Heart right ventricle (tissue), 16 donors: ENCODE measurements at places on chromosomes 2 and 18.
A peak's percentile ranks its signal among the peaks of the same experiment; 100 is the strongest.

DNA sequence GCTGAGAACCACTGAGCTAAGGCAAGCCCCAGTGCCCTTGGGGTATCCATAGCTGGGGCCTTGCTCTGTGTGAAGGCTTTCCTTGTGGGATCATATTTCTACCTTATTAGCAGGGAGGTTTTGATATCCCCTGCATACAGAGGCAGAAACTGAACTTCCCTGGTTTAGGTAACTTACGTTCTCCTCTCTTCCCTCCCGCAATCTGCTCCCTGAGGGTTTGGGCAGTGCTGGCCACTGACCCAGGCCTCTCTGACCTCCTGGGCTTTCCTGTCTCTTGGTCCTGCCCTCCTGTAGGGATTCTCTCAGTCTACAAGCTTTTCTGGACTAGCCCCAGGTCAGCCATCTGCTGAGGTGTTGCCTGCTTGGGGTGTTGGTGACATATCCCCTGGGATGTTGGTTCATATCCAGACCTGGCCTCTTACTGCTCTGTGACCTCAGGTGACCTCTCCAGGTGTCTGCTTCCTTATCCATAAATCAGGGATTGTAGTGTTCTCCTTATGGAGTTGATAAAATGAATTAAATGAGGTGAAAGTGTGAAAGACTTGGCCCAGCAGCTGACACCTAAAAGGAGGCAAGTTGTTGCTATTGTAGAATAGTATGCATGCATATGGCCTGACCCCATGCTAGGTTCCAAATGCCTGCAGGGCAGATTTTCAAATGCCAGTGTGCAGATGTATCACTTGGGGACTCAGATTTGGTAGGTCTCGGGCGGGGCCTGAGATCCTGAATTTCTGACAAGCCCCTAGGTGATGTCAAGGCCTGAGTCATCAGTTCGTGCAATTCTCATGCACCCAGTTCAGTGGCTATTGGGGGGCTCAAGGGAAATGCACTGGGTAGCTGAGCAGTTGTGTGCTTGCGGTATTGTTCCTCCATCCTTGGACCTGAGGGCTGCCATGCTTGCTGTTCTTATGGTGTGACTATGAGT is 106.6 kb downstream of the FHOD3 start:
- DNase-seq = no peak

DNA sequence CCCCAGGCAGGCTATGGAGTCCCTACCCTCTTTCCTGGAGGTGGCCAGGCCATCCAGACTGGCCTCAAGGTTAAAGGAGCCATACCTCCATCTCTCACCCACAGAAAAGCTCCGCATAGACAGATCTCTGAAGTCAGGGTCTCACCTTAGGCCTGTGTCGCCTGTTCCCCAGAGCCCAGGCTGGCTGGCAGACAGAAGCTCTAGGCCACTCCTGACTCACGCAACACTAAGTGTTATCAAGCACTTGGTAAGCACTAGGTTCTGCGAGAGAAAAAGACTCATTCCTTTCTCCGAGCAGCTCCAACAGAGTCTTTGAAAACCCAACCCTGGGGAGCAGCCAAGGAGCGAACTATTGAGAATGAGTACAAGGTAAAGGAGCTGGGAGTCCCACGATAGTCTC is 6.1 kb downstream of the SMAD7 start:
- DNase-seq = no peak

DNA sequence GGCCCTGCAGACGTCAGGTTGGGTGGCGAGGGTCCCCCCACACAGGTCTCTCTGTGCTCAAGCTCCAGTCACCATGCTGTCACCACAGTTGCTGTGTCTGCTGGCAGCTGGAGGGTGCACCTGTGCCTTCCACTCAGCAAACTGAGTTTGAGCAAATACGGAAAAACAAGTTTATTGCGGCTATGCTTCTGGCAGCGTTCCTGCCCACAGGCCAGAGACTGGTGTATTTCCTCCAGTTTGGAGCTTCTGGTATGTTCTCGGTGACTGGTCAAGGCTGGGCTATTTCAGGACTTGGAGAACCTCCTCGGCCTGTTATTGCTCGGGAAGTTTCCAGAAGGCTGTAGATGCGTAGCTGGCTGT is 132.6 kb downstream of the SEPTIN10 start:
- DNase-seq = no peak

DNA sequence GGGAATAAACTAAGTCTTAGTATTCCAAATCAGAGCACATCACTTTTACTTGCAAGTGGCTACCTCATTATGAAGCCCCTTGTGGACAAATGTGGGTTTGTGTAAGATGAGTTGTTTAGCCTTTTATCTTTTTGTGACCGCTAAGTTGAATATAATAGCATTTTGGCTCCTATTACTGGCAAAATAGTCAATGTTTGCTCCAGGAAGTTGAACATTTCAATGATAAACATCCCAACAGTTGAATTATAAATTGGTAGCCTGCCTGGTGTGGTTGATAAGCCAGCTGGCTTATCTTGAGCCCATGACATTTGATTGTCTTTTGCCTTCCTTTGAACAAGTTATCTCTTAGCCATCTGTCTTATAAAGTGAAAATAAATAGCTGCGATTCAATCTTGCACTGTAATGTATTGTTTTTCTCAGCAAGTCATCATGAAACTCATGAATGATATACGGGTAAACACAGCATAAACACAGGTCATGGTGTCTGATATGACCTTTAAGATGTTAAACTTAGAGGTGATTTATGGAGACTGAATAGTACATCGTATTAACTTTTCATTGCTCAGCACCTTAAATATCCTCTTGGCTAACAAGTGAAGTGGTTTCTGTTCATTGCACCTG is 338.4 kb downstream of the SOCS6 start:
- no peak for DNase-seq

DNA sequence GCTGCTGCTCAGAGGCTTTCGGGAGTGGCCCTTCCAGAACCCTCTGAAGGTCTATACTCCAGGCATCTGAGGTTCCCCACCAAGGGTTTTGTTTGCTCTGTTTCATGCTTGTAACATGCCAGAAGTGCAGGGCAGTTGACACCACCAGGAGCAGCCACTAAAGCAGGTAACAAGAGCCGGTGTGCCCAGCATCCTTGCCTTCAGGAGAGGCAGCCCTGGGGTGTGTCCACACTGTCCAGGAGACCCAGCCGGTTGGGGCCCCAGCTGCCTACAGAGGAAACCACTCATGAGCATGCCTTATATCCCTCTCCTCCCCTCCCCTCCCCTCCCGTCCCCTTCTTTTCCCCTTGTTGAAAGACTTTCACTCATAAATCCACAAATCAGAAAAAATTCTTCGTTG is 93.1 kb downstream of the CD8B2 start:
- DNase-seq = no peak

DNA sequence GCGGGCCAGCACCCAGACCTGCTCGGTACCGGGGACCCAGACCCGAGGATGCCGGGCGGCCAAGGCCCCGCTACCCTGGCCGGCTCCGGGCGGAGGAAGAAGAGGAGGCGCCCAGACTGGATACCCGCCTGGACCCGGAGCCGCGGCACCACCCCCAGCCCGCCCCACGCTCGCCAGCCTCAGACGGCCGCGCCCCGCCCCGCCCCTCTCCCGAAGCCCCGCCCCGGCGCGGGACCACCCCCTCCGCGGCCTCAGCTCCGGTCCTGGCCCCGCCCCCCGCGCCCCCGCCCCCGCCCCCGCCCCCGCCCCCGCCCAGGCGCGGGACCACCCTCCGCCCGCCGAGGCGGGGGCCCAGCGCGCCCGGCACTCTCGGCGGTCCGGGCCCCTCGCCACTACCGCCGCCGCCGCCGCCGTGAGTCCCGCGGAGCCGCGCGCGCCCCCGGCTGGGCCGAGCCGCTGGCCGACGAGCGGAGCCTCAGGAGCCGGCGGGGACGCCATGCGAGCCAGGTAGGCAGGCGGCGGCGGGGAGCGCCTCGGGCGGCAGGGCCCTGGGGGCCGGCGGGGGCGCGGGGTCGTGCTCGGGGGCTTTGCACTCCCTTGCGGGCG is at the start of gene SH3BP4:
SH3BP4 (plus strand) TSS at position 354 of the 606 bp plus-strand sequence. CDS start 82,986 bp downstream, outside the sequence.
- DNase-seq = peak; percentile 88

DNA sequence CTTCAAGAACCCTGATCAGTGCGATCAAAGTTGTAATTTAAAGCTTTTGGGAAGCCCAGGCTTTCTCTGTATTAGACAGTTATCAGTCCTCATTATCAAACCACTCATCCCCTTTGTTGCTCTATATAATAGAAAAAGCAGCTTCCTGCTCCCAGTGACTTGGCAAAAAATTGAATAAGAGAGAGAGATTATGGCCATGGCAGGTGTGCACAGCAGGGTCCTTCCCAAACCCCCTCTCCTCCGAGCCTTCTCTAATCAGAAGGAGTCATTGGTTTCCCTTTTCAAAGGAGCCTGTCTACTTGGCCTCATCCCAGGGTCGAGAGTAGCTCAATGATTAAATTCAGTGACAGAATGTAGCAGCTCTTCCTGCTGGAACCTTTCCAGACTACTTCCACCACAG is 81.5 kb downstream of the SEMA4F start:
- no peak for DNase-seq

- no peak for DNase-seq
Observed at GRCh38 chr18:23337599-23338444, 115.3 kb upstream of the RIOK3 start.

DNA sequence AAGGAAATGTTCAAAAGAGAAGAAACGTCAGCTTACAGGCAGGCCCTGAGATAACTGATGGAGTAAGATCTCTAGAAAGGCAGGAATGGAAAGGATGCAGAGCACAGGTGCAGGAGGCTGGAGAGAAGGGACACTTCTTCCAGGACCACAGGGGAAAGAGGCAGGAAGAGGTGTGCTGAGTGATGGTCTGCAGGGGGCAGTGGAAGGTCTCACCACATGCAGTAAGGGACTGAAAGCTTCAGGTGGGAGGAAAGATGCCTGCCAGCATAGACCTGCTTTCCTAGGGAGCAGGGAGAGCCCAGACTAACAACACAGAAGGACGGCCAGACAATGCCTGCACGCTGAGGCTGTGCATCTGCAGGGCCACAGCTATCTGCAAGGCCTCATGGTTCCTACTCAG is 156.8 kb downstream of the L3MBTL4 start:
- no peak for DNase-seq

DNA sequence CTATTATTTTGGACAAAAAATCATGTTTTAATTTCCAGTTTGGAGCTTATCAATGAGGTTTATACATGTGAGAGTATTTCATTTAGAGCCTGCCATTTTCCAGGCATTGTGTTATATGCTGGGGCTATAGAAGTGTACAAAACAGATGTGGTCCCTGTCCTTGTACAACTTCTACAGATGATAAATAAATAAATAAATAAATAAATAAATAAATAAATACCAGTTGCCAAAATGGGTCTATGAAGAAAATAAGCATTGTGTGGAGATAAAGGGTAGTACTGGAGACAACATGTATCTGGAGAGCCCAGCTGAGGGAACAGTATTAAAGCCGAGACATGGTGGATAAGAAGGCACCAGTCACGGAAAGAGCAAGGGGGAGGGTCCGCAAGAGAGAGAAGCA is 210.0 kb downstream of the SS18 start:
- no peak for DNase-seq

DNA sequence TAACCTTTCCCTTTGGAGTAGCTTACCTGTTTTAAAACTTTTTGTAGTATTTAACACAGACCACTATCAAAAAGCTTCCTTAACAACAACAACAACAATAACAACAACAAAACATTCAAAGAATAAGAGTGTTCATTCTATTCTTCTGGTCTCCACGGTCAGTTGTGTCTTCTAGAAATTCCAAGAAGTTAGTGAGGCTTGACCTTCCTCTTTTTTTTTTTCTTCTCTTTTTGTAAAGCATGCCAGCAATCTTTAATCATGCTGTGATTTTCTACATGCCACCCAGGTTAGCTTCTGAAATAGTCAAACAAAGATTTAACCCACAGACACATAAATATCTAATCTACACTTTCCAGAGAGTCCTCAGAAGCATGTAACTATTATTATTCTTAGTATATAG is 28.4 kb upstream of the KLHL14 start:
- DNase-seq = no peak

DNA sequence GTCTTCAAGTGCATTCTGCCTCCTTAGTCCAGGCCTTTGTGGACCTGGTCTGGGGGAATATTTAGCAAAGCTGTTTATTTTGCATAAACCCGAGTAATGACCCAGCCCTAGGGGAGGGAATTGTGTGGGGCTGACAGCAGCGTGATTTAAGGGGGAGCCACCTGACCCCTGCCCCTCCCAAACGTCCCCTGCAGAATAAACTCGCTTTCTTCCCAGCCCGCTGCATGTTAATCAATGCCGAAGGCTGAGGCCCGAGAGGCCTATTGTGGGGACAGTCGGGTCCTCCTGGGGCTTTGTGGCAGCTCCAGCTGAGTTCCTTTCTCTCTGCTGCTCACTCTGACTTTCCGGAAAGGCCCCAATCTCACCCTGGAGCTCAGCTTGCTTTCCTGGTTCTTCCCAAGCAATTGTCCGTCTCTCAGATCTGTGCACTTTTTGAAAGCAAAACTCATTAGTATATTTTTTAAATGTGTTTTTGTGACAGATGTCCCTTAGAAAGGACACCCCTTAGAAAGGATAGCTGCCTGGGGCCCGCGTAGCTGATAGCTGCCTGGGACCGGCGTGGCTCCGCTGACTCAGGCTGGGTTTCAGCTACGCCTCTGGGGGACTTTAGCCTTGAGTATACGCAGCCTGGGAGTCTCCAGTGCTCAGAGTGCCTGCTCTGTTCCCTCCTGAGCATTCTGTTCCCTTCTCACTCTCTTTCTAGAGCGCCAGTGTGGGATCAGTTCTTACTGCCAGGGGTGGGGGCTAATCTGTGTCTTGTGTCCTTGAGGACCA is 158.3 kb downstream of the GLI2 start:
- DNase-seq = no peak

DNA sequence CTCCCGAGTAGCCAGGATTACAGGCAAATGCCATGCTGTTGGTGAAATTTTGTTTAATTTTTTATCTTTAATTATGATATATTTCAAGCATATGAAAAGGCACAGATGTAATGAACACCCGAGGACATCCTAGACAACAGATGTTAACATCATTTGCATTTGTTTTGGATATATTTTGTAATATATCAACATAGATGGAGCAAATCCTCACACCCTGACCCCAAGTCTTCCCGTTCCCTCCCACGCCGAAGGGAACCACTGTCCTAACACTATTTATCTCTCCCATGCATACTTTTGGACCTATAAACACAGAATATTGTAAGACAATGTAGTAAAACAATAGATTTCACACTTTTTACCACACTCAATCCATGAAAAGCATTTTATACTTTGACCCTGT is 99.5 kb downstream of the GFPT1 start:
- DNase-seq = no peak

DNA sequence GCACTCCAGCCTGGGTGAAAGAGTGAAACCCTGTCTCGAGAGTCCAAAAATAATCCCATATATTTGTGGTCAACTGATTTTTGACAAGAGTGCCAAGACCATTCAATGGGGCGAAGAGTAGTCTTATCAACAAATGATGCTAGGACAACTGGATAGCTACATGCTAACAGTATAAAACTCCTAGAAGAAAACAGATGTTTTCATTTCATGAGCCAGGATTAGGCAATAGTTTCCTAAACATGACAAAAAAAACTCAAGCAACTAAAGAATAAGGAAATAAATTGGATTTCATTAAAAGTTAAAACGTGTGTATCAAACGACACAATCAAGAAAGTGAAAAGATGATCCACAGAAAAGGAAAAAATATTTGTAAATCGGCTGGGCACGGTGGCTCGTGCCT is 6.3 kb downstream of the LIMS2 start:
- DNase-seq = no peak
